ENCODE measurements at places on chromosomes 1 and 21. TPM values are rescaled to one million over a fixed set of nuclear protein-coding genes. Genes with fewer than 3 reads are reported as not detected.
A peak's percentile ranks its signal among the peaks of the same experiment; 100 is the strongest.

Gene NR1I3
- not detected for polyA plus RNA-seq

DNA sequence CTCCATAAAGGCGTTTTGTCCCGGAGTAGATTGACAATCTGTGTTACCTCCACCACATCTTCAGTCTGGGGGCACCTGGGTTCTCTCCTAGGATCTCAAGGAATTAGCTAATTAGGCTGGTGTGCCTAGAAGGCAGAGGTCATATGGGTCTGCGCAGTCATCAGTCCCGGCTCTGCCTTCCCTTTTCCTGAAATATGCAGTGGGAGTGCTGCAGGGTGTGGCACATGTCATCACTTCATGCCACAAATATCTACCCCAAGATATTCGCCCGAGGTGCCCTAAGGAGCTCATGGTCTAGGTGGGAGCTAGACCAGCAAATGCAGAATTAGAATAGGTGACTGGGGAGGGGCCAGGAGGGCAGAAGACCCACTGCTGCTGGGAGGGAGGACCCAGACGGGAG lies 42.9 kb downstream of the ACTL8 start:
- no peak for DNase-seq
- H3K4me1 ChIP-seq: no peaks in the 10 kb centered on the region
- H3K4me3 ChIP-seq: no peak overlapping the region
- H3K27me3 ChIP-seq: no peaks in the 10 kb centered on the region
- no peak overlapping the region for H3K27ac ChIP-seq
- H3K36me3 ChIP-seq: no peaks in the 10 kb centered on the region

DNA sequence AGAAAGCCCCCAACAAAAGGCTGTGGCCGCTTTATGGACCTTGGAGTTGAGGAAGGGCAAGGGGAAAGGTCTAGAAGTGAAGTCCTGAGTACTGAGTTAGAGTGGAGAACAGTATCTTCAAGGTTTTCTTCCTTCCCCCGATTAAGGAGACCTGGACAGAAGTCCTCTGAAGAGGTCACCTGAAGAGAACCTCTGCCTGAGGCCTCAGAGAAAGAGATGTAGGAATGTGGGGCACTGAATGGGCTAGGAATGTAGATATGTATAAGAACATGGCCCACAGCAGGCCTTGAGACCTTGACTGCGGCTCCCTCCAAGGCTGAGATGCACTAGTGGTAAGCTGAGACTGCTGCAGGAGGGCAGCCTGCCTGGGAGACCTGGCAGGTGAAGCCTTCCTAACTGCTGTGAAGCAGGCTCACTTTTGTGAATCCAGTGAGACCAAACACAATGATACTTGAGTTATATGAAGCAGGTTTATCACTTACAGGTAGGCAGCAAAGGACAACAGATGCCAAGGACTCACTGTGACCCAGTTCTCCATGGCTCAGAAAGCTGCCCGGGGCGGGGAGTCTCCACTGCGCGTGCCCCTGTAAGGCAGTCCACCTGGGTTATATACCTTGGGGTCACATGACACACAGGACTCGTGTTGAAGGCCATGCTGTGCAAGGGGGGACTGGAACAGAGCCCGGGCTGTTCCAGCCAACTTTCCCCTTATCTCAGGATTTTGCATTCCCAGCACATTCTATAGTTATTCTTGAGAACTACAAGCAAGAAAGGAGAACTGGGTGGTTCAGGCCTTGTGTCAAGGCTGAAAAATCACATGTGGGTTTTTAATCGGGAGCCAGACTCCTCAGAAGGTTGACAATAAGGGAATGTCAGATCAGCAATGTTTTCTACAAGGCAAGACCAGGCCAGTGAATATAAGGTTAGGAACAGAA lies 78.8 kb upstream of the PPM1J start:
- no peak for DNase-seq
- no peaks in the 10 kb centered on the region for H3K27me3 ChIP-seq
- peak overlapping the region; percentile 54 for H3K27ac ChIP-seq
- H3K4me1 ChIP-seq: no peaks in the 10 kb centered on the region

- H3K27me3 ChIP-seq: no peaks in the 10 kb centered on the region
- H3K36me3 ChIP-seq: no peaks in the 10 kb centered on the region
- no peak for DNase-seq
- no peak overlapping the region for H3K4me3 ChIP-seq
- no peaks in the 10 kb centered on the region for H3K4me1 ChIP-seq
These were observed 1141.6 kb upstream of the ADGRL2 start for GRCh38 chr1:80659161-80659560.

Gene KDM5B
- polyA plus RNA-seq: 14.2 TPM

Gene CRB1
- polyA plus RNA-seq: 0.05 TPM

GRCh38 chr1:73860421-73860950 lies 337.5 kb downstream of the LRRIQ3 start:
- H3K4me3 ChIP-seq: no peak overlapping the region
- no peaks in the 10 kb centered on the region for H3K27me3 ChIP-seq
- no peak overlapping the region for H3K27ac ChIP-seq

GRCh38 chr1:236282719-236283118 lies 961 bp upstream of the ERO1B start:
- DNase-seq: no peak
- H3K4me3 ChIP-seq: peak overlapping the region; percentile 85
- H3K36me3 ChIP-seq: no peaks in the 10 kb centered on the region
- H3K27me3 ChIP-seq: no peaks in the 10 kb centered on the region

- H3K27ac ChIP-seq: no peak overlapping the region
- no peaks in the 10 kb centered on the region for H3K4me1 ChIP-seq
- no peaks in the 10 kb centered on the region for H3K27me3 ChIP-seq
- no peak for DNase-seq
- H3K36me3 ChIP-seq: no peaks in the 10 kb centered on the region
These were observed 86.3 kb downstream of the TGFB2 start for GRCh38 chr1:218431476-218431875.

- no peak overlapping the region for H3K4me3 ChIP-seq
- H3K36me3 ChIP-seq: no peaks in the 10 kb centered on the region
- H3K4me1 ChIP-seq: no peaks in the 10 kb centered on the region
- H3K27ac ChIP-seq: no peak overlapping the region
- DNase-seq: no peak
- no peaks in the 10 kb centered on the region for H3K27me3 ChIP-seq
These were observed 463.9 kb downstream of the OMA1 start for GRCh38 chr1:58082596-58082995.

DNA sequence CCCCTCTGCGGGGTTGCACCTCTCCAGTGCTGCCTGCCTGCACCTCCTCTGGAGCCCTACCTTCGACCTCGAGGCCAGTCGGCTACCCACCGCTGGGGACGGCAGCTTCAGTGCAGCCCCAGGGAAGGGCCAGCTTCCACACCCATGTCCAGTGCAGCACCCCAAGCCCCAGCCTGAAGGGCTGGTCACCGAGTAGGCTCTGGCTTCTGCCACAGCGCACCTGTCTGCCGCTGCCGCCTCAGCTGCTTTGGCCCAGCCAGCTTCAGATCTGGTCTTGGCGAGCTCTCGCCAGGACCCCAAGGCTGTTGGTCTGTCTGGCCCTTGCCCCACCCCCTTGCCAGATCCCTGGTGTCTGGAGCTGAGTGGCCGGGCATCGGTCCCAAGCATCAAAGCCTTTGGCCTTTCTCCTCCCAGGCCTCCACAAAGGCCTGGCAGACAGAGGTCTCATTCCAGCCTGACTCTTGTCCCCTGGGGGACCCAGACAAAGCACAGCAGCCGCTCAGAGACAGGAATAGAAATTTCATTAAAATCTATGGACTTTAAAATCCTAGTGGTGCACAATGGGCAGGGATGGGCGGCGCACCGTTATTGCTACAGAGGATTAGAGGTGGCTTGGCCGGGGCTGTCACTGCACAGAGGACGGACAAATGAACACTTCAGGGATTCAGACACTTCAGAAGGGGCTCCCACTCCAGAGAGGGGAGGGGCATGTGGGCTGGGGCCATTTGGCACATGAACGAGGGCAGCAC lies 4.8 kb downstream of the CCDC24 start:
- H3K4me3 ChIP-seq: no peak overlapping the region
- no peaks in the 10 kb centered on the region for H3K36me3 ChIP-seq
- no peak for DNase-seq
- no peak overlapping the region for H3K27ac ChIP-seq

DNA sequence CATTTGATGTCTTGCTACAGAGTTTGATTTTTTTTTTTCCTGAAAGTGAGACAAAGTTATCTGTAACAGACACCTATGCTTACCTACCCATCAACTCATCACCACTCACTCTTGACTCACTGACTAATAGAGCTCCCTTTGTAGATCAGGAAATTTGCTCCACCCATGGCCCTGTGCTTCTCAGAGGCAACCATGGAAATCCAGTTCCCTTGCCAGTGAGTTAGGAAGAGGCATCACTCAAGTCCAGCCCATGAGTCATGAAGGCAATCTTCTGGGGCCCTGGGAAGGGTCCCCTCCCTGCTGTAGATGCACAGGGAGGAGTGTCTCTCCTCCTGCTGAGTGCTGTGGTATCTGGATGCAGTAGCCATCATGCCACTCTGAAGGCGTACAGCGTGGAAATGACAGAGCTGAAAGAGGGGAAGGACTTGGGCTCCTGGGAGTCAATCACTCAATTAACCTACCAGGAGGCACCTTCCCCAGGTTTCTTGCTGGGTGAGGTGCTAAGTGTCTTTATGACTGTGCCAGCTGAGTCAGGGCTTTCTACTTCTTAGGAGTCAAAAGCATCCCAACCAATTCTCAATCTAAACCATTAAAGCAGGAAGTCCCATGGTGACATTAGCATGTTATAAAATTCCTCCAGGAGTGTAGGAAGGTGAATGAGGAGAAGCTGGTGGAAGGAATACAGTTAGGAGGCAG lies 56.1 kb downstream of the DNTTIP2 start:
- H3K4me3 ChIP-seq: no peak overlapping the region
- no peak overlapping the region for H3K27ac ChIP-seq
- no peaks in the 10 kb centered on the region for H3K36me3 ChIP-seq
- no peak for DNase-seq
- no peaks in the 10 kb centered on the region for H3K27me3 ChIP-seq

Gene ADORA3
- not detected for polyA plus RNA-seq

GRCh38 chr1:209109001-209109785 lies 474.3 kb upstream of the CAMK1G start:
- no peaks in the 10 kb centered on the region for H3K4me1 ChIP-seq
- DNase-seq: no peak
- H3K27me3 ChIP-seq: no peaks in the 10 kb centered on the region
- no peak overlapping the region for H3K4me3 ChIP-seq
- H3K36me3 ChIP-seq: no peaks in the 10 kb centered on the region
- H3K27ac ChIP-seq: no peak overlapping the region

DNA sequence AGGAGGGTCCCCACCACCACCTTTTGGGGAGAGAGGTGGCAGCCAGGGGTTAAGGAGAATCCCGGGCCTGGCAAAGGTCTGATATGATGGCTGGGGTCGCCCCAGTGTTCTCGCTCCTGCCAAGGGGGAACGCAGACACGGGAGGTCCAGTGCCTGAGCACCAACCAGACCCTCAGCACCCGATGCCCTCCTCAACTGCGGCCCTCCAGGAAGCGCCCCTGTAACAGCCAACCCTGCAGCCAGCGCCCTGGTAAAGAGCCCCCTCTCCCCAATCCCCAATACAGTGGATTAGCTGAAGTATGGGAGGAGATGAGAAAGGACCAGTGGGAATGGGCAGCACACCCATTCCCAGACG lies 10.4 kb downstream of the ADAMTSL4 start:
- H3K27ac ChIP-seq: no peak overlapping the region
- no peaks in the 10 kb centered on the region for H3K36me3 ChIP-seq
- DNase-seq: no peak
- peaks cover 41% of the 10 kb centered on the region for H3K4me1 ChIP-seq
- H3K27me3 ChIP-seq: no peaks in the 10 kb centered on the region
- no peak overlapping the region for H3K4me3 ChIP-seq

Gene ZNF648
- not detected for polyA plus RNA-seq

GRCh38 chr21:34857874-34858273 lies 189.1 kb downstream of the CLIC6 start:
- H3K27ac ChIP-seq: no peak overlapping the region
- no peak overlapping the region for H3K4me3 ChIP-seq
- H3K4me1 ChIP-seq: no peaks in the 10 kb centered on the region

GRCh38 chr1:44576456-44577150 lies 97.7 kb downstream of the TMEM53 start:
- H3K4me3 ChIP-seq: no peak overlapping the region
- no peaks in the 10 kb centered on the region for H3K36me3 ChIP-seq
- H3K27me3 ChIP-seq: no peaks in the 10 kb centered on the region
- no peak for DNase-seq
- H3K27ac ChIP-seq: no peak overlapping the region

Gene RSPO1
- polyA plus RNA-seq: not detected
